Central memory CD8-positive, alpha-beta T cell (primary cell): ENCODE measurements at places on chromosomes 1 and 21.

DNA sequence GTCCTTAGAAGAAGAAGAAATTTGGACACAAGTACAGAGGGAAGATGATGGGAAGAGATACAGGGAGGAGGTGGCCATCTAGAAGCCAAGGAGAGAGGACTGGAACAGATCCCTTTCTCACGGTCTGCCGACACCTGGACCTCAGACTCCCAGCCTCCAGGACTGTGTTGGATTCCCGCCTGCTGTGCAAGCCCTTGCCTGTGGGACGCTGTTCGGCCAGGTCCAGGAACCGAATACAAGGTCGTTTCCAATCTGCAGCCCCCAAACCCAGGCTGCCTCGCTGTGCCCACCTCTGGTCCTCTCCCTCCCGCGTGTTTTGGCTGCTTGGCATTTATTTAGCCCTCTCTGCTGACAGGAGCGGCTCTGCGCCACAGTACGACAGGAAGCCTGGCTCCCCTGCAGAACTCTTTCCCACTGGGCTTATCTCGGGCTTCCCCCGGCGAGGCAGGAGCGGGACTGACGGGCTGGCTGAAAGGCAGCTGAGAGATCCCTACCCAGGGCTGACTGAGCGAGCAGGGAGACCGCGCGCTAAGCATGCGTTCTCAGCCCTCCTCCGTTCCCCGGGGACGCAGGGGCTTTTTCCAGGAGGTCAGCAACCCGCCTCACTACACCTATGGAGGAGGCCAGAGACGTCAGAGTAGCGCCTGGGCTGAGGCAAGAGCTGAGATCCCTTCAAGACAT, 238.4 kb downstream of the TNR start:
- DNase-seq: no peak

- DNase-seq: no peak
Measured at GRCh38 chr21:27700974-27701614, 734.2 kb upstream of the ADAMTS5 start.

DNA sequence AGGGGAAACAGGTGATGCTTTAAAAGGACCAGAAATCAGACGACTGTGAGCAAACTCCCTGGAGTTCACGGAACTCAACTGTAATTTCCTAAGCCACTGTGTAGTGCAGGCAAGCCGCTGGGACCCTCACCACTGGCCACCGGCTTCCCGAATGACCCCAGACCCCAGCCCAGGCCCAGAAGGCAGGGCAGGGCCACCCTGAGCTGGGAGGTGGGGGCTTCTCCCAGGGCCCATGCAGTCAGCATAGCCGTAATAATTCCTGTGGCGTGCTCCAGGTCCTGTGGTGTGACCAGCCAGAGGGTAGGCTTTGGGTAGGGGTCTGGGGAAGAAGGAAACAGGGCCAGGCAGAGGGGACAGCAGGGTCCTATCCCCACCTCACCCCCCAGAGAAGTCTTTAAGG, 3.5 kb upstream of the ARF1 start:
- DNase-seq: no peak

DNA sequence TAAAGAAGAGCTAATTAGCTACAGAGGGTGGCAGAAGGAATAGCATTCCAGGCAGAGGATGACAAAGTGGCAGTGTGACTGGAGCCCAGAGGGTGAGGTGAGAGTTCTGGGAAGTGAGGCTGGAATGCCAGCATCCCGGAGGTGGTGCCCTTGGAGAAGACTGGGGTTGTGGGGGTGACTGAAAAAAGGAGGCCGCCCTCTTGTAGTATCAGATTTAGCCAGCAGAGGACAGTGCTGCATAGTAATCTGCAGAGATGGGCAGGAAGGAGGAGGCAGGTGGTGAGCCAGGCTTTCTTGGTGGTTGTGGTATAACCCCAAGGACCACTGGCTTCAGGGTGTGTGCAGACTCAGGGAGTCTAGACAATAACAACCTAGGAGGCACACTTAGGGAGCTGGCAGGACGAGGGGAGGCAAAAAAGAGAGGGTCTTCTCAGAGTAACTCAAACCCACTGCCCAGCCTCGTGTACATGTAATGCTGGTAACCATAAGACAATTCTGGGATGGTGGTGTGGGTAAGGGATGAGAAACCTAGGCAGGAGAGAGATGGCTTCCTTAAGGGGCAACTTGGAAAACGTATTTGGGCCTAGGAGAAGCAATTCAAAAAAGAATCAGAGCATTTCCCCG, 30.5 kb downstream of the MROH7 start:
- peak; percentile 59 for DNase-seq

GRCh38 chr1:168829876-168830275, 100.9 kb upstream of the DPT start:
- DNase-seq: no peak

DNA sequence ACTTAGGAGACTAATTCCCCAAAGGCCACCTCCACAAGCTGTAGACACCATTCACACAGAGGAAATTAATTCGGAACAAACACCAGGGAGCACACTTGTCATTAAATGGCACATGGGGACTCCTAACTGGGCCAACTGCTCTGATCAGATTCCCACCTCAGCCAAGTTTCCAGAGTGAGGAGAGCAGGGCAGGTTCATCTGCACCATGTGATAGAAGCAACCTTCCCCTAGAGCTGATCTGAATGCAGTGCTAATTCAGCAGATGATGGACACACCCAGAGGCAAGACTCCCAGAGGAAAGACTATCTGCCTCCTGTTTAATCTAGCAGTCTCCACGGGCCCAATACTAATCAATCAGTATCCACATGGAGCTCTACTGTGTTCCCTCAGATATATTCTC, 147.0 kb downstream of the VAV3 start:
- DNase-seq: no peak

- no peak for DNase-seq
Measured at GRCh38 chr1:57122031-57122430, 156.2 kb upstream of the C8B start.

- no peak for DNase-seq
Measured at GRCh38 chr1:157399343-157399983, 152.9 kb downstream of the FCRL5 start.

DNA sequence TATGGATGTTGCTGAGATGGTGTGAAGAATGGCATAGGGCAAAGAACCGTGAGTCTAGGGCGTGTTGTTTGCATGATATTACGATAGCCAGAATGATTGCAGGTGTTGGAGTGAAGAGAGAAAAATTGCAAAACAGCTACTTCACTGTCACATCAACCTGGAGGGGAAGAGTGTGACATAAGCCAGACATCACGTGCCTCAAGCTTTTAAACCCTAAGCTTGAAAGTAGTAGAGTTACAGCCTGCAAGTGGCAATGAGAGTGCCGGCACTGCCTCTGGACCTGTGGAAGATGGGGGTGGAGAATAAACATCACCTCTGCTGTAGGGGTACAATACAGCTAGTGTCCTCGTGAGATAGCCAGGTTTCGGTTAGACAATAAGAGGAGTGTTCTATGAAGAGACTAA, 11.1 kb downstream of the EEIG2 start:
- no peak for DNase-seq

GRCh38 chr1:212291505-212292134, 6.4 kb downstream of the PPP2R5A start:
- DNase-seq: no peak

- no peak for DNase-seq
Measured at GRCh38 chr1:21576798-21577187, 67.6 kb downstream of the ALPL start.

GRCh38 chr1:180188091-180188506, 33.4 kb downstream of the QSOX1 start:
- DNase-seq: no peak

DNA sequence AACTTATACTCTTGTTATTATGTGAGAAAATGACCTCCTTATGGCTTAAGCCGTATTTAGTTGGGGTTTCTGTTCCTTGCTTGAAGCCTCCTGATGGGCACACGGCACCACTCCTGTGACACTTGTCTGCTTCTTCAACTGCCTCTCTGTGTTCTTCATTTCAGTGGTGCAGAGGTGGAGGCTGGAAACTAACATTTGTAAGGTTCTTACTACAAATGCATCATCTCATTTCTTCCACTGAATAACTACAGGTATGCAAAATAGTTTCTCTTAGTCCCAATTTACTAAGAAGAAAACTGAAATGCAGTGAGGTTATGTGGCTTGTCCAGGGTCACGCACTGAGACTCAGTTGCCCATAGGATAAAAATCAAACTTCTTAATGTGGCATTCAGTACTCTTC, 23.6 kb upstream of the ZNF362 start:
- DNase-seq: no peak

DNA sequence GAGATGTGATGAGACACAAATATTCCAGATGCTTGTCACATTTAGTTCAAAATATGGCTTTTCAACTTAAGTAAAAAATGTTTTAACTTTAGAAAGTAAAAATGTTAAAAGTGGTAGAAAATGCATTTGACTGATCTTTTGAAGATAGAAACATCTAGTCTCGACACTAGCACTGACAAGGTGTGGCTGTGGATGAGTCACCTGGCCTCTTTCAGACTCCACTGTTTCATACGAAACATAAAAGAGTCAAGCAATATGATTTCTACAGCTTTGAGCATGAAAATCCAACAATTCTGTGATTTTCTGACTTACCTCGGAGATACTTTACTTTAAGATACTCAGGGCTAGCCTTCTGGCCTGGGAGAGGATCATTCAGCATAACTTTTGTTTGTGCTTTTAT, 47.7 kb downstream of the TTC13 start:
- DNase-seq: no peak

- no peak for DNase-seq
Measured at GRCh38 chr1:161273402-161273801, 14.9 kb downstream of the PCP4L1 start.
